Stimulated activated CD4-positive, alpha-beta T cell treated with anti-CD3 and anti-CD28 coated beads, Interleukin-2, amount 100 ng/mL, for 48 hours (primary cell): ENCODE measurements at places on chromosomes 6 and 20.
A peak's percentile ranks its signal among the peaks of the same experiment; 100 is the strongest.

GRCh38 chr20:58312836-58313235 is 3.3 kb downstream of the RAB22A start:
- no peak for DNase-seq

GRCh38 chr6:114523508-114523907 is 180.7 kb upstream of the HS3ST5 start:
- no peak for DNase-seq

DNA sequence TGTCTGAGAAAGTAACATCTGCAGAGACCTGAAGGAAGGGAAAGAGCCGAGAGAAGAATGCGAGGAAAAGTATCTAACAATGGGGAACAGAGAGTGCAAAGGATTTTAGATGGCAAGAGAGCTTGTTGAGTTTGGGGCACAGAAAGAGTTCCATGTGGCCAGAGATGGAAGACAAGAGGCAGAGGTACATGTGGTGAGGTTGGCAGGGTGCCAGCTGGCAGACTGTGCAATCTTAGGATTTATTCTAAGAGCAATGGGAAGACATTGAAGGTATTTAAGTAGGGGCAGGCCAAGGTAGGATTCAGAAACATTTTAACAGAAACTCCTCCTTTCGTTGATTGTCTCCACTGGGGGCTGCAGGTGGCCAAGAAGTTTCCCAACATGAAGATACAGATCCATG is 20.4 kb upstream of the LBP start:
- no peak for DNase-seq

GRCh38 chr6:167970230-167970629 is 27.2 kb upstream of the KIF25 start:
- DNase-seq, result no peak

- no peak for DNase-seq
Measured at GRCh38 chr6:110620065-110620464, 143.7 kb upstream of the SLC22A16 start.

GRCh38 chr20:50285376-50286173 is 94.9 kb downstream of the CEBPB start:
- no peak for DNase-seq

DNA sequence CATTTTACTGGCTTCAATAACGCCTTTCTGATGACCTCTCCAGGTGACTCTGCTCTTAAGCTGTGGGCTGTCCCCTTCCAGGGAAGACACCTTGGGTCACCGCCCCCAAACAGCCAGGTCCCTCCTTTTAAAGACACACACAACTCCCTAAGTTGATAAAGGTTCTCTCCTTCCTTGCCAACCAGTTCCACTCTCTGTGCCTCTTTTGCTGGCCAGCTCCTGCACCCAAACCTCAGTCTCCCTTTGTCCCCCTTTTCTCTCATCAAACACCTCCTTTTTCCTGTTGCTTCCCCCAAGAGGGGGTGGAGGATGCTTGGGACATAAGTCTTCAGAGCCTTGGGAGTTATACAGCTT is 1.0 kb downstream of the NCOA6 start:
- peak; percentile 68 for DNase-seq

GRCh38 chr20:32244959-32245358 is 32.5 kb upstream of the KIF3B start:
- no peak for DNase-seq

DNA sequence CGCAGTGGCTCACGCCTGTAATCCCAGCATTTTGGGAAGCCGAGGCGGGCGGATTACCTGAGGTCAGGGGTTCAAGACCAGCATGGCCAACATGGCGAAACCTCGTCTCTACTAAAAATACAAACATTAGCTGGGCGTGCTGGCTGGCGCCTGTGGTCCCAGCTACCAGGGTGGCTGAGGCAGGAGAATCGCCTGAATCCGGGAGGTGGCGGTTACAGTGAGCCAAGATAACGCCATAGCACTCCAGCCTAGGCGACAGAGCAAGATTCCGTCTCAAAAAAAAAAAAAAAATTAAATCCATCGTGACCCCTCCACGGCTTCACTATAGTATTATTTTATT is 1.2 kb upstream of the CPNE1 start:
- no peak for DNase-seq

DNA sequence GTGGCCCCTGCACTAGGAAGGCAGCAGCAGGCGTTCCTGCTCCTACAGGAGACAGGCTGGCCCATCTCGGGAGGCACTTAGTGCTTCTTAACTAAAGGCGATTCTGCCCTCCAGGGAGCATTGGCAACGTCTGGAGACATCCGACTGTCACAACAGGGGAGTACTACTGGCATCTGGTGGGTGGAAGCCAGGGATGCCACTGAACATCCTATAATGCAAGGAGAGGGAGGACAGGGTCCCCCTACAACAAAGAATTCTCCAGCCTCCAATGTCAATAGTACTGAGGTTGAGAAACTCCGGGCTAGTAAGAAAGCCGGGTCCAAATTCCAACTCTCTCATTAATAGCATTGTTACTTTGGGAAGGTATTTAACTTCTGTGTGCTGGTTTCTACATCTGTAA is 119.4 kb upstream of the ARMC2 start:
- no peak for DNase-seq

DNA sequence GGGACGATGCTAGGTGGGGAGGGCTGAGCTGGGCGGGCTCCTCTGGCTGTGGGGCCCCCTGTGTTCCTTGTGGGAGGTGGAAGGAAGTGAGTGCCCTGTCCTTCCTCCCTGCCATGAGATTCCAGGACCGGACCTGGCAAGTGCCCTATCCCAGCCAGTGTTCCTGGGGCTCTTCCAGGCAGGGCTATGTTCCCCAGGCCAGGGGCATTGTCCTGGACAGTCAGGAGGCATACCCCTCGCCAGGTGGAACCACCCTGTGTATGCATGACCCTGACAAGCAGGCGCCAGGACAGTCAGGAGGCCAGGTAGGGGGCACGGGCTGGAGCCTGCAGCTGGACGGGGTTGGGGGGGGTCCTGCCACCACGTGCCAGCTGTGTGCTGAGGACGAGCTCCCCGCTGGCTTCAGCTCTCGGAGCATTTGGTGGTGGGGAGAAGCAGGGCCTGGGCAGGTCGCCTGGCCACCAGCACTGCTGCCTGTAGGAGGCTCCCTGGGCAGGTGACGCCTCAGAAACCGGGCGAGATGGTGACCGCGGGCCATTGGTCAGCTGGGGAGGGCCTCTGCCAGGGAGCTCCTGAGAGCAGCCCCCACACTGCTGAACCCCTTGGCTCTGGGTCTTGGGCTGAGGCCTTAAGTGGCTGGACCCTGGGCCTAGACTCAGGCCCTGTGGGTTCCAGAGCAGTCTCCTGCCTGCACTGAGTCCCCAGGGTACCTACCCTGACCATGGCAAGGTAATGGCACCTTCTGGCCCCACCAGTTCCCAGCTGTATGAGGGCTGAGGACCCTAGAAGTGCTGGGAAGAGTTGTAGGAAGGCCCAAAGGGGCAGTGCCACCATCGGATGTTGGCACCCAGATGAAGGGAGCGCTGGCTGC is 694 bp downstream of the SLC17A9 start:
- DNase-seq, result no peak

GRCh38 chr6:131862476-131862875 is 54.7 kb downstream of the ENPP1 start:
- DNase-seq, result no peak

DNA sequence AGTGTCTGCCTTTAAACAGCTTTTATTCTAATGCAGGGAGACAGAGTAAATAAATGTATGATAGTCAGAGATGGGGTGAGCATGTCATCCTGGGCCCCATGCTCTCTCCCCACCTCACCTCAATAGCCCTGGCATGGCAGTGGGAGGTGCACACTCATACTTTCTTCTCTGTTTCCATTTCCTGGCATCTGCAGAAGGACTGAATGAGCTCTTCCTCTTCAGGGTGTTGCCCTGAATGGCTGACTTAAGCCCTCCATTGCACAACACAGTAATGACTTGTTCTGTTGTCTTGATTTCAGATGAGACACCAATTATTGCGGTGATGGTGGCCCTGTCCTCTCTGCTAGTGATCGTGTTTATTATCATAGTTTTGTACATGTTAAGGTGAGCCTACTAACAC is 57.0 kb upstream of the GNRH2 start:
- peak; percentile 50 for DNase-seq

DNA sequence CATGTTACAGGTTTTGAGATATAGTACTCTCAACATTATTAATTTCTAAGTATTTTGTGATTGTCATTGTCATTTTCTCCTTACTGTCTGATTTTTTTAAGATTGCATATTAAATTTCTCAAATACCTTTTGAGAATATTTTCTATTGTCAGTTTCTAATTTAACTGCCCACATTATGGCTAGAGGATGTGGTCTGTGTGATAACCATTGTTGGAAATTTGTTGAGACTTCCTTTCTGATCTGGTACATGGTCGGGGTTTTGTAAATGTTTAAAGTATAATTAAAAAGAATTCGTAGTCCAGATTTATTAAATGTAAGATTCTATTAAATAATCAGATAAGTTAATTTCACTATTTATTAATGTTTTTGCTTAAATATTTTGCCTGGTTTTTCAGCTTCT is 60.1 kb downstream of the SLX4IP start:
- no peak for DNase-seq

DNA sequence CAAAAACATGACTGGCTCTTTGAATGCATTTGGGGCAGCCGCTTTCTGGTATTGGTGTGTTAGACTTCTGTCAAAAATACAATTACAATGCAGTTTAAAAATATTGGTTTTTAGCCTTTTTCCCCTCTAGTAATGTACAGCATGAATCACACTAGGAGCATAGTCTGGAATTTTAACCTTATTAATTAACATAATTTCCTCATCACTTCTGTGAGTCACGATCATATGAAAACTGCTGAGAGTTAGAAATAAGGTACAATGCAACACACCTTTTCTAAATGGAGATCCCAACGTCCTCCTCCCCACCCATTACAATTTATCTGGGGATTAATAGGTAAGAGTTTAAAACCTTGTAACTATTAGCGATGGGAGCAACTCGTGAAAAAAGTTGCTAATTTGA is 297.1 kb upstream of the RIMS1 start:
- DNase-seq, result no peak

DNA sequence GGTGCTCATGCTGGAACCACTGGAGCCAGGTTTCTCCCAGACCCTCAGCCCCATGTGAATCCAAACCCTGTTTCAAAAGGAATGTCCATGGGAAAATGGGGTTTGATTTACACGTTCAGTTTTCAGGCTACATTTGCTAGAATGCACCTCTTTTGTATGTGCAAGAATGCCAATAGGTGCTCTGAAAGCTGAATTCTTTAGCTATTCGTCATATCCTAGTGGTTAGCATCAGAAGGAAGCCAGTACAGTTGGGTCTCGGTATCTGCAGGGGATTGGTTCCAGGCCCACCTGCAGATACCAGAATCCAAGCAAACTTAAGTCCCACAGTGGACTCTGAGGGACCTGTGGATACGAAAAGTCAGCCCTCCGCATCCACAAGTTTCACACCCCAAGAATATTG is 93.4 kb downstream of the UST start:
- DNase-seq, result no peak

- no peak for DNase-seq
Measured at GRCh38 chr20:44187054-44187771, at the start of gene JPH2. TSS of gene JPH2 (minus strand) at chr20:44187188. CDS start at chr20:44186705, 483 bp downstream.

GRCh38 chr6:16058929-16059345 is 69.9 kb upstream of the MYLIP start:
- DNase-seq, result no peak

DNA sequence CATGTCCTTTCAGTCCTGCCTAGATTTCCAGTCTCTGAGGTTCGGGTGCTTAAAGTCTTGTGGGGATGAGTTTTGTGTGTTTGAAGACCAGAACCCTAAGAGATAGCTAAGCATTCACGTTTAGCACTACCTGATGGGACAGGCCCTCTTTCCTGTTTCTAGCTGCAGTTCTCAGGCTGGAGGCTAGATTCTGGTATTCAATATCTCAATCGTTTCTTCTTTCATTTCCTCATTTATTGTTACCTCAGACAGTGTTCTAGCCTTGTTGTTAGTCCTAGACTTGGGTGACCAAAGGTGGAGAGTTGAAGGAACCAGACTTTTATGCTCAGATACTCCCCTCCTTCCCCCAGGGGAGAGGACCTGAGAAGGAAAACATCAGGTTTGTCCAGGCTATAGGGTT is 16.8 kb downstream of the CEP250 start:
- DNase-seq, result no peak

DNA sequence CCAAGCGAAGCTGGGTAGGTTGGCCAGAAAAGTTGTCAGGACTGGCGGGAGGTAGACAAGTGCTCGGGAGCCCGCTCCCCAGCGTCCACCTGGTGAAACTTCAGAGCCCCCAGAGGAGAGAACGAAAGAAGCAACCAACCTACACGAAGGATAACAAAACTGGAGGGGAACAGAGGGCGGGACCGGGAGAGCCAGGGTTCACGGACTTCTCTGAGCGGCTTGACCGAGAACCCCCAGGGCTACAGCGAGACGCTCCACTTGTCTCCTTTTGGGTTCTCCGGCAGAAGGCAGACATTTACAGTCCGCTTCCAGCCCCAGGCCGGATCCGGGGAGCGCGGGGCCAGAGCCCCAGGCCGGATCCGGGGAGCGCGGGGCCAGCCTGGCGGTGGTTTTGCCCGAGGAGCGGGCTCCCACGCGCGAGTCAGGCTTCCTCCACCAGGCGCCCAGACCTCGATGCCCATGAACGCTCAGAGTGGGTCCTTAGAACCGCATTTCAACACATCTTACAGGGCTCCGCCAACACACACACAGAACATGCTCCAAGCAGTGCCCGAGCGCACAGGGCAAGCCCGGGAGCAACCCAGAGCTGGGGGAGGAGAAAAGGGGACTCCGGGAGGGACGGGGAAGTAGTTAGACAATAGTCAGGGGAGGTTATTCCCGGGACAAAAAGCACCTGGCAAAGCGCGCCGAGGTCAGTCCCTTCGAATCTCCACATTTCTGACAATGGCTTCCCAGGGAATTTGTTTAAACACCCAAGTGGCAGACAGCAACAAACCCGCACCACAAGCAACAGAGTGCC is 1.1 kb downstream of the PTPRK start:
- peak; percentile 18 for DNase-seq

- no peak for DNase-seq
Measured at GRCh38 chr6:133431031-133431430, 189.9 kb downstream of the EYA4 start.

DNA sequence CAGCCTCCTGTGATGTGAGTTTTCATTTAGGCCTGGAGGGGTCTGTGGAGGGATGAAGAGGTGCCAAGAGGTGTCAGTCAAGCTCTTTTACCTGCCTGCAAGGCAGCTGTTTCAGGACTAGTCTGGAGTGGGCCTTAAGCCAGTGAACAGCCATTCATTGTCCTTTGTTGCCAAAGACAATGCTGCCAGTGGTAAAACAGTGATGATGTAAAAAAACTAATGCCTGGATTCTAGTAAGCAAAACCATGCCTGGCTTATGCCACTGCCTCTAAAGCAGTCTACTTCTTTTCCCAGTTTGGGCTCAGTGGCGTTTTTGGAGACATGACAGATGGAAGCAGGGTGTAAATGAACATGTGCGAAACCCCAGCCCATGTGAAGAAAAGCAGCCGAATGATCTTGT is 93.5 kb upstream of the KCNK16 start:
- DNase-seq, result no peak

GRCh38 chr6:88177961-88178464 is 11.9 kb upstream of the CNR1 start:
- DNase-seq, result no peak

DNA sequence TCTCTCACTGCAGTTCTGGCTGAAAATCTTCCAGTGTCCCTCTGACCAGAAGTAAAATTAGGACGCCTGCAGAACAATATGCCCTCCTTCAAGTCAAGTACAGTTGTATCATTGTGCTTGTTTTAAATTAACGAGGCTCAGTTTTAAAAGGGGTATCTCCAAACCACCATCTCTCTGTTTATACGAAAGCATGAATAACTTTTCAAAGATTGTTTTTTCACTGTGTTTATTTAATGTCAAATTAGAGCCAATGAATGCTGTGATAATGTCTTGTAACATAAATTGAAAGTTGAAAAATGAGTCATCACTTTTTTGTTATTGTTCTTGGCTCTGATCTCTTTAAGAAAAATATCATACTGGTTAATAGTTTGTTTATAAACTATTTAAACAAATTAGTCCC is 230.7 kb upstream of the THEMIS start:
- no peak for DNase-seq
